ENCODE measurements at places on chromosomes 11 and 22.

DNA sequence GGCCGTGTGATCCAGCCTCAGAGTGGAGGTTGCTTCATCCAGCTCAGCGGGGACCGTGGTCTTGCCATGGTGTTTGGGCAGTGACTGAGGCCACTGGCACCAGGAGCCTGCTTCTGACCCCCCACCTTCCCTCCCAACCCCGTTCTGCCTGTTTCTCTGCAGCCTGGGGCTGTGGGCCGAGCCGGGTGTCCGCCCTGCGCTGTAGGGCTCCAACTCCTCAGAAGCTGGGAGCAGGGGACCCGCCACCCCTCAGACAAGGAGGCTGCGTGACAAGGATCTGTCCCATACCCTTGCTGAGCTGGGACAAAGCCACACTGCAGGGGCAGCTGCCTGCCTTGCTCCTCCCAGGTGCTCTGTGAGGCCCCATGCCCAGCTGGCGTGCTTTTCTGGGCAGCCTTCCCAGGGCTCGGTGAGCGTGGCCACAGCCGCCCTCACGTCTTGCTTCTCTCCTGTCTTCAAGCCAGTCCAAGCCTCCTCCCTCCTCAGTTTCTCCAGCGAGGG, 11.7 kb upstream of the ARFGAP3 start:
- peak; percentile 43 for DNase-seq

DNA sequence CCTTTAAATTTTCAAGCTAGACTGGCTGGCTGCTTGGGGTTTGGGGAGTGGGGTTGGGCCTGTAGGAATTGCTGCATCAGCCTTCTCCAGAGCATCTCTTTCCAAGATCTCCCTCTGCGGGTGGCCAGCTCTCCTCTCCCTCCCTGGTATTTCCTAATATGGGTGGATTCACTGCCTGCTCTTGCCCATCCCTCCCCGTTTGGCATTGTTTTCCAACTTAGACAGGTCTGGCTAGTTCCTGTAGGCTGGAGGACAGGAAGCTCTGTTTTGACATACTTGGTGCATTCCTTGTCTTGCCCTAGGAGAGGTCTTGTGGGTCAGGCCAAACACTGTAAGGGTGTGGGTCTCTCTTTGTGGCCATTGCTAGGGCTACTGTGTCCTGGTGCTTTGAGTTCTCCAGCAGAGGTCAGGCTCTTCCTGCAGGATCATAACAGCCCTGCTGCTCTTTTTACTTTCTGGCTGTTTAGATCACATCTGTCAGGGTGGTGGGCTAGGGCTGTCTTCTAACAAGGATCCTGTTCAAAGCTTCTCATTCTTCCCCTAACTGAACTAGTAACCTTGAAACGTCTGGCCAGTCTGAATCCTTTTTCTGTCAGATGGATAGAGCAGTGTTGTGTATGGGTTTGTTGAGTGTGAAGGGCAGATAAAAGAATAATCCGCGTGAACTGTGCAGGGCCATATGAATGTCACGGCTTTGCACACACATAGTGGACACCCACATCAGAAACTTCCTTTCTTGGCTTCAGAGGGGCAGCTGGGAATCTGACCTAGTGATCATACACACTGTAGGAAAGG, 18.3 kb upstream of the MICALL1 start:
- peak; percentile 72 for DNase-seq

DNA sequence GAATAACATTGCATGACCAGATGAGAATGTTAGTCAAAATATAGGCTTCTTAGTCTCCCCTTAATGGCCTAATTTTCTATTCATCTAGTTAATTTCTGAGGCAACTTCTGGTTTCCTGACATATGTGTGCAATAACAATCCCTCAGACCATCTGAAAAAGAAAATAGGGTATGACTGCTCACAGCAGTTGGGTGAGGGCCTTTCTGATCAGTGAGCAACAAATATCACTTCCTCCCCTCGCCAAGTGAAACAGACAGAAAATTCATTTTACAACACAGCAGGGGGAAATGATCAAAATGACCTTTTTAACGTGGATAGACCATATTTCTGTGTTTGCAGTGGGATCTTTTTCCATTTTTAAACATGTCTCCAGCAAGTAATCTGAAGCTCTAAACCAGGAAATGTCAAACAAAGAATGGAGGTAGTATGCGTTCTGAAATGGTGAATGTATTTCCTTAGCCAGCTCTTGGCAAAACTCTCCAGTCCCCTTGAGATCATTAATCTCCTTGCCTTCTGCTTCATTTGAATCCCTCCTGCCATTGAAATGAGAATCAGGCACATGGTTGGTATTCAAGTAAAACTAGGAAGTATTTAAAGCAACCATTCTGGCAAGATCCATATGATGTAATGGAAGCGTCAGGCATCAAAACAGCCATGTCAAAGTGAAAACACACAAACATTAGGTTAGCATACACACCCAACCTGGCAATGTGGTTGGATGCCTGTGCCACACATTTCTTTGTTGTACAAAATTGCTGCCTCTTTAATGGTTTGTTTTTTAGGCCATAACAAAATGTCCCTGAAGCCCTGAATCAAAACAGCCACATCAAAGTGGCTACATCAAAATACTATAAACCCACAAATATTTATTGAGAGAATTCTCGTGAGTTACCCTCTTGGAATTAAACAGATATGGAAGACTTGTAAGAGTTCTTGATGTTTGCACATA, 100.1 kb downstream of the SLC1A2 start:
- DNase-seq: no peak

DNA sequence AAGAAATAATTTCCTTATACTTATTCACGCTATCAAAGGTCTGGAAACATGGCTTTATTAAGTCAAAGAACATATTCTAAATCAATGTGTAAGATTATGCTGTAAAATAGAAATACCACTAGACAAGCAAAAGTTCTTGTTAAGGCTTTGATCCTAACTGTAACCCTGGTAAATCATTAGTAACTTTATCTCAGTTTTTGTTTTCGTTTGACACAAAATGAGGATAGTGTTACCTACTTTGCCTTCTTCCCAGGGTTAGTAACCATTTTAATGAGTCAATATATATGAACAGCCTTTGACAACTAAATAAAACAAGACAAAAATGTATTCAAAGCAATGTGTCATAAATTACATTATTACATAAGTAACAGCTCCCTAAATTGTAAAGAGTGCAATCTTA, 1336.3 kb downstream of the FAM181B start:
- DNase-seq: no peak

DNA sequence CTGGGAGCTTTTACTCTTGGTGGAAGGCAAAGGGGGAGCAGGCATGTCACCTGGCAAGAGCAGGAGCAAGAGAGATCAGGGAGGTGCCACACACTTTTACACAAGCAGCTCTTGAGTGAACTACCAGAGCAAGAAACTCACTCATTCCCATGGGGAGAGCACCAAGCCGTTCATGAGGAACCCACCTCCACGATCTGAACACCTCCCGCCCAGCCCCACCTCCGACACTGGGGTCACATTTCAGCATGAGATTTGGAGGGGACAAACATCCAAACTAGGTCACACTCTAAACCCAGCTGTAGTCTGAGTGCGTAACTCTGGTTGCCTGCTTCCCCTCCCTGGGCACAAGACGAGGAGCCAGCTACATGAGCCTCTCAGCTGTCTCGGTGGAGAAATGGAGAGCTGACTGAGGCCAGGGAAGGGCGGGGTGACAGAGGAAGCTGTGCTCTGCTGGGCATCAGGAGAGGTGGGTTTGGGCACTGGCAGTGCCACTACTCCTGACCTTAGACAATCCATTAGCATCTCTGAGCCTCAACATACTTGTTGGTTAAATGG, 134.6 kb downstream of the PKNOX2 start:
- DNase-seq: no peak

DNA sequence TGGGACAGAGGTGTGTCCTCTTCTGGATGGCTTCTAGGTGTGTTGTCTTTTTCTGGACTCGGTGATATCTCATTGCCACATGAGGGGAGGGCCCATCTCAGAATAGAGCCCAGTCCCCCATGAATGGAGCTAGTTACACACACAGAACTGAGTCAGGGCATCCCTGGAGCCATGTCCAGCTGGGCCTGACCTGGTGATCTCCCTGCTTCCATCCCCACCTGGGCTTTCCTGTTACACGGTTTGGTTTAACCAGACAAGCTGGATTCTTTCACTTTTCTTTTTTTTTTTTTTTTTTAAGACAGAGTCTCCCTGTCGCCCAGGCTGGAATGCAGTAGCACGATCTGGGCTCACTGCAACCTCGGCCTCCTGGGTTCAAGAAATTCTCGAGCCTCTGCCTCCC, 6.1 kb upstream of the A4GALT start:
- no peak for DNase-seq

All from midbrain (tissue), 1 donor.